CD4-positive, alpha-beta T cell treated with Interleukin-17A for 4 hours (primary cell): ENCODE measurements at places on chromosomes 13 and 19.

- no peak for DNase-seq
Observed at GRCh38 chr13:84946192-84946591, 853.0 kb downstream of the SLITRK6 start.

DNA sequence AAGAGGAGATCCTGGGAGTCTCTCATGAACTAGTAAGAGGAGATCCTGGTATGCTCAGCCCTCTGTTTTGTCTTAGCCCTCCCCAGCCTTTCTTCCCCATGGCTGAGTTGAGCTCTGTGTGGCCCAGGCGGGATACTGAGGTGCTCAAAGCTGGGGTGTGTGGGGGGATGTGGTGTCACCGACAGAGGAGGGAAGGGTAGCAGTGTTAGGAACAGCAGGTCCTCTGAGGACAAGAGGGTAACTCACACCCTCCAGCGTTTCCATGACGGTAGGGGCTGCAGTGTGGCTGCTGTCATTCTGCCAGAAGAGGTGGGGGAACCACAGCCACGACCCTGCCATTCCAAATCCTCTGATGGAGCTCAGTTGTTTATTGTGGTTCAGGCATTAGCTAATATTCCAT lies 691 bp downstream of the KIR2DL4 start:
- DNase-seq: no peak

GRCh38 chr19:34278783-34279182 lies 24.4 kb downstream of the GARRE1 start:
- DNase-seq: no peak

DNA sequence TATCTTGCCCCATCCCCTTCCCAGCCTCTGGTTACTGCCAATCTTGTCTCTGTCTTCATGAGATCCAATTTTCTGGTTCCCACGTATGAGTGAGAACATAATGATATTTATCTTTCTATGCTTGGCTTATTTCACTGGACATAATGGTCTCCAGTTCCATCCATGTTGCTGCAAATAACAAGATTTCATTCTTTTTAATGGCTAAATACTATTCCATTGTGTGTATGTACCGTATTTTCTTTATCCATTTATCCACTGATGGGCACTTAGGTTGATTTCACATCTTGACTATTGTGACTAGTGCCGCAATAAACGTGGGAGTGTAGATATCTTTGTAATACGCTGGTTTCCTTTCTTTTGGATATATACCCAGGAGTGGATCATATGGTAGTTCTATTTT lies 43.0 kb downstream of the CHST8 start:
- no peak for DNase-seq

GRCh38 chr19:6828306-6828697 lies 55.8 kb downstream of the VAV1 start:
- no peak for DNase-seq

DNA sequence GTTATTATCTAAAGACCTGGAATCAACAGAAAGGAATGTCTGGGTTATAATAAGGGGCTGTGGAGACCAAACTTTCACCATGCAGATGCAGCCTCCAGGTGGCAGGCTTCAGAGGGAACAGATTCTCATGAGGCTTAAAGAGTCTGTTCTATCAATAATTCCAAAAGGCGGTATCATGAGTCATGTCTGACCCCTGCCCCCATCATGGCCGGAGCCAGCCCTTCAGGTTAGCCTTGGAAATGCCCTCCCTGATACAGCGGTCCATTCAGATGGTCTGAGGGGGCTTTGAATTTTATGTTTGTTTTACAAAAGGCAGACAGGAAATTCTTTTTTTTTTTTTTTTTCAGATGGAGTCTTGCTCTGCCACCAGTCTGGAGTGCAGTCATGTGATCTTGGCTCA lies 21.7 kb upstream of the LAMP1 start:
- peak; percentile 52 for DNase-seq

DNA sequence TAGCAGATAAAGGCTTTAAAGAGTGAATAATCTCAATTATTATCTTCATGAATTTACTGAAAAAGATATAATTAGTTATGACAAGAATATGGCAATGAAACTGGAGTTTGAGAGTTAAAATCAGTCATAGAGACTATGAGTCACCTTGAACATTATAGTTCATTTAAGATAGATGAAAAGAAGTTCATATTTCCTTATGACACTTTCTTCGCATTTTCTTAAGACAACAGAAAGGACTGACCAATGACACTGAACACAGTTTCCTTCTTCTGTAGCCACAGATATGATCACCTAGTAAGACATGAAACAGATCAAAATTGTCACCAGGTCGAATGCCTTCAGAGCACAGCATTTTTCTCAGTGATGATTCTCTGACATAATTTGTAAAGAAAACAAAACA lies 202.1 kb downstream of the KLF12 start:
- DNase-seq: no peak
